ENCODE measurements at places on chromosomes 3 and 15.

DNA sequence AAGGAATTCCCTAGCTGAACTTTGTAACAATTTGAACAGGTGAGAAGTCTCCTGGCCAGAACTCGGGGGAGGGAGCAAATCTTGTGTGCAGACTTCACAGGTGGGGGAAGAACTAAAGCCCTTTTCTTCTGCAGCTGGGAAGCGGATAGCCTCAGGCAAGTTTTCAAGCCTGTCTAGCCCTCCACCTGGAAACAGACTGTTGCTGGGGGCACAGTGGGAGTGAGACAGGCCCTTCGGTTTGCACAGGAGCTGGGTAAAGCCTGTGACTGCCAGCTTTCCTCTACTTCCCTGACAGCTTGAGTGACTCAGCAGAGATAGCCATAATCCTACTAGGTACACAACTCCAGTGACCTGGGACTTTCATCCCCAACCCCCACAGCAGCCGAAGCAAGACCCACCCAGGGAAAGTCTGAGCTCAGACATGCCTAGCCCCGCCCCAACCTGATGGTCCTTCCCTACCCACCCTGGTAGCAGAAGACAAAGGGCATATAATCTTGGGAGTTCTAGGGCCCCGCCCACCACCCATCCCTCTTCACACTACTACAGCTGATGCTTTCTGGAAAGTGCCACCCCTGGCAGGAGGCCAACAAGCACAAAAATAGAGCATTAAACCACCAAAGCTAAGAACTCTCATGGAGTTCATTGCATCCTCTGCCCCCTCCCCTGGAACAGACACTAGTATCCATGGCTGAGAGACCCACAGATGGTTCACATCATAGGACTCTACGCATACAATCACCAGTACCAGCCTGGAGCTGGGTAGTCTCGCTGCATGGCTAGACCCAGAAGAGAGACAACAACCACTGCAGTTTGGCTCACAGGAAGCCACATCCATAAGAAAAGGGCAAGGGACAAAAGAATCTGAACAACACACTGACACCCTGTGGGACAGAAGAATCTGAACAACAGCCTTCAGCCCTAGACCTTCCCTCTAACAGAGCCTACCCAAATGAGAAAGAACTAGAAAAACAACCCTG is 479.0 kb downstream of the RAP2B start:
- DNase-seq = no peak

DNA sequence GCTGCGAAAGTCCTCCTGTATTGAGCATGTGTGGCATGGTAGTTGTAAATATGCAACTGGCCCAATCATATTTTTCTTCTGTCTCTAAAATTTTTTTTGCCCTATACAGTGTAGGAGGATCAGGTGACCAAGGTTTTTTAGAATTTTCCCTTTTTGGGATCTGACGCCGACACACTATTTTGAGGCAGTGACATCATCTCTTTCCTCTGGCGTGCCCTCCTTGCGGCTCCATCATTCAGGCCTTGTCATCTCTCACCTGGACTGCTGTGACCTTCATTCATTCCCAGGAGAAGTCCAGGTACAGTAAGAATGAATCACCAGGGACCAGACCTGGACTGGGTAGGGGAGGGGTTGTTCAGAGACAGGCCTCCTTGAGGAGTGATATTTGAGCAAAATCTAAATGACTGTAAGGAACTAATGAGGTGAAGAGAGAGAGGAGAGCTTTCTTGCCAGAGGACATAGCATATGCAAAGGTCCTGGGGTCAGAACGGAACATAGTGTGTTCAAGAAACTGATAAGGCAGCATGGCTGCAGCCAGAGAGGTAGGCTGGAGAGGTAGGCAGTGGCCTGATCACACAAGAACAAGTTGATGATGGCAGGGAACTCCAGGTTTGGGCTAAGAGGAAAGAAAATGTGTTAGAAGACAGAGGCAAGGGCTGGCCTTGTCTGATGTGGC is 38.7 kb downstream of the ARNT2 start:
- DNase-seq = no peak

DNA sequence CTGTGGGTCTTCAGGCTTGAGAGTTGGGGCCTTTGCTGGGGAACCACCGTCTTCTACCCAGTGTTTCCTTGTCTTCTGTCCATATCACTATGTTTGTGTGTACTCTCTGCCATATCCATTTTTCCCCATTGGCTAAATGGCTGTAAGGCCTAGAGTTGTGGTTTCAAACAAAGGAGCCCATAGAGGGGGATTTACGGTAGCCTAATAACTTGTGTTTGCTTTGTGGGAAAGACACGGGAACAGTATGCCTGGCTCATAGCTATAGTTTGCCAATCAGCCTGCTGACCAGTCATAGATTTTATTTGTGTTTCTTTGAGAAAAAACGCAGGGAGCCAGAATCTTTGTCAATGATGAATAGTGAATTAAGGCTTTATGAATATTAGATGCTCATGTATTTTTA is 554.8 kb downstream of the NAALADL2 start:
- no peak for DNase-seq

DNA sequence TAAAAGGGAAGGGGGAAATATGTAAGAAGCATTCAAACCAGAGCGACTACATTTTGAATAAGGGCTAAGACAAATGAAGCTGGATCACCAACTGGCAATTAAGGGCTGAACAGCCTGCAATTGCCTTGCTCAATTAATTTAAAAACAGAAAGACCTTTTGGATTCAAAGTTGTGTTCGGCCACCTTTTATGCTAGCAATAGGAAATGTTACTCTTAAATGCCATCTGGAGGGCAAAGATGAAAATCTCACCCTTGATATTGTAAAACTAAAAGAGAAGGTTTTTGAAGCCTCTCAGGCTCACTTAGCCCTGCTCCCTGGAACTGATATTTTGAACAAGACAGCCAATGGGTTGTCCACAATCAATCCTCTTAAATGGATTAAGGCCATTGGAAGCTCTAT is 44.2 kb downstream of the ACAD9 start:
- no peak for DNase-seq

DNA sequence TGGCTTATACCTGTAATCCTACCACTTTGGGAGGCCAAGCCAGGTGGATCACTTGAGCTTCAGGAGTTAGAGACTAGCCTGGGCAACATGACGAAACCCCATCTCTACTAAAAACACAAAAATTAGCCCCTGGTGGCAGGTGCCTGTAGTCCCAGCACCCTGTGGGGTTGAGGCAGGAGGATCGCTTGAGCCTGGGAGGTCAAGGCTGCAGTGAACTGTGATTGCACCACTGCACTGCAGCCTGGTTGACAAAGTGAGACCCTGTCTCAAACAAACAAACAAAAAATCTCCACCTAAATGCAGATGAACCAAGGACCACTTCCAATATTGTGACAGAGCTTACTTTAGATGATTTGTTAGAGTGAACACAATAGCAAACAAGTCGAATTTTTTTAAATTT is 53.7 kb downstream of the TP53BP1 start:
- no peak for DNase-seq

Data from HTR-8/SVneo (cell line).